ENCODE measurements at places on chromosomes 6 and 20.

DNA sequence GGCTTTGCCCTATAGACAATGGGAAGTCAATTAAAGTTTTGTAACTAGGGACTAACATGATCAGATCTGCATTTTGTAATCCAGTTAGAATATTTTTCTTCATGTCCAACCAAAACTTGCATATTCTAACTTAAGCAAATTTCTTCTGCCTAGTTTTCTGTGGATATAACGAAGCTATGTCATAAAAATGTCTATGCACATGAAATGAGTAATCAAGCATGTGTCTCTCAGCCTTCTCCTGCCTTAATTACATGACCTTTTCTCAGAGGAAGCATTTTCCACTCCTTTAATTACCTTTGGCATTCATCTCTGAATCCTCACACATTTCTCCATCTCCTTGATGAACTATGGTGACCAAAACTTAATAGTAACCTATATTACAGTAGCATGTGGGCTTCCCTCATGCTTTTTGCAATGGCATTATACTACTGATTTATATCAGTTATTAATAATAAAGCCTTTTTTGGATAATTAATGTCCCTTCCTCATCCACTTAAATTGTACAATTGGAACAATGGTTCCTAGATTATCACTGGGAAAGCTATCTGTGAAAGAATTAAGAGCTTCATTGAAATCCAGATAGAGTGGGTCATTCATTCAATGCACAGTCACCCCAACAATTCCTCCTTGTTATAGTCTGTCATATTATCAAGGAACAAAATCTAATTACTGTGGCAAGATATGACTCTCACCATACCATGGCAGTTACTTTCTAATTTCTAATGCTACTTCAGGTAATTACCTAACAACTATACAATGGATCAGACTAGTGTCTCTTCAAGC, 19.1 kb upstream of the FBXO9 start:
- DNase-seq, result no peak

DNA sequence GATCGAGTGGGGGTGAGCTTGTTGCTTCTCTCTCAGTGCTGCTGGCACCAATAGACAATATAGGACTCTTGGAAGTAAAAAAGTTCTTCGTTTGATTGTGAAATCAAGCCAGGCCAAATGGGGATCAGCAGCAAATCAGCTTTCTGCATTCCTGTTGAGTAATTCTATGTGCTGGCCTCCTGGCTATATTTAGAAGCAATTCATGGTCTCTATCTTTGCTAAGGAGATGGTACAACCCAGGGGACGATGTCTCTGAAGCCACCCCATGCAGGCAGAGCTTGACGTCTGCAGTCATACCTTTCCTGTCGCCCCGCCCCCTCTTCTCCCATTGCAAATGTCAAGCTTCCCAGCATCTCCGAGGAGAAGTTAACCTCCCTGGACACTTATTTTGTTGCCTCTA, 199.1 kb downstream of the SCP2D1 start:
- DNase-seq, result no peak

DNA sequence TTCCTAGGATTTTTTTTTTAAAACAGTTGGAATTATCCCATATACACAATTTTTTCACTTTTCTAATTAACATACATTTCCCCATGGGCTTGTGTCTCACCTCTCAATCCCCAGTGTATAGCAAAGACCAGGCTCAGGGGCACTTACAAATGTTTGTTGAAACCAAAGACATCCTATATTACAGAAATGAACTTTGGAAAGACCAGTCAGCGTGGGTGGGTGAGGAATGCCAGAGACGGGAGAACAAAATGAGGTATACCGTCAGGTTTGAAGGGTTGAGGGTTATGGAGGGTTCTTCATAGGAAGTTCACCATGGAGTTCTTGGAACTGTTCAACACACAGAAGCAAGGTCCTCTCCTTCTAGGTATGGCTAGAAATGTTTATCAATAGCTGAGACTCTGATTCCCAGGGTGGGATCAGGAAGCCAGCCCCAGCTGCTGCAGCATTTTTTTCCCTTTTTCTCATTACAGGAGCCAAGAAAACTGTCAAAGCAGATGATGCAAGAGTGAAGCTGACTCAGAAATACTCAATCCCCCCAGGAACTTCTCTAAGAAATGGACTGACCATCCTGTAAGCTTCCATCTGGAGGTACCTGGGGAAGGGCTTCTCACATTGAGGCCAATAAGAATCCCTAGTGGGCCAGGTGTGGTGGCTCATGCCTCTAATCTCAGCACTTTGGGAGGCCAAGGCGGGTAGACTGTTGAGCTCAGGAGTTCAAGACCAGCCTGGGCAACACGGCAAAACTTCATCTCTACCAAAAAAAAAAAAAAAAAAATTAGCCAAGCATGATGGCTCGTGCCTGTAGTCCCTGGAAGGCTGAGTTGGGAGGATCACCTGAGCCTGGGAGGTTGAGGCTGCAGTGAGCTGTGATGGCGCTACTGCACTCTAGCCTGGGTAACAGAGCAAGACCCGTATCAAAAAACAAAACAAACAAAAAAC, 15.9 kb upstream of the TBC1D20 start:
- DNase-seq, result no peak

DNA sequence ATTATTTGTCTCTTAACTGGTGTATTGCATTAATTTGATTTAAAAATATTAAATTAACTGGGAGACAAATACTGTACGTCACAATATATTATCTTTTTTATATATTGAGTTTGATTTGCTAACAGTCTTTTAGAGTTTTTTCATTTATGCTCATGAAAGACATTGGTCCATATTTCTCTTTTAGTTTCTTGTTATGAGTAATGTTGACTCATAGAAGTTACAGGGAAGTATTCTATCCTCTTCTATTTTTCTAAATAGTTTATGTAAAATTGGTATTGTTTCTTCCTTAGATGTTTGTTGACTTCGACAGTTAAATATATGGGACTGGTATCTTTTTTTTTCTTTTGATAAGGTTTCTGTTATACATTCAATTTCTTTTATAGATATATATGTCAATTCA, 1115.6 kb upstream of the CITED2 start:
- no peak for DNase-seq

DNA sequence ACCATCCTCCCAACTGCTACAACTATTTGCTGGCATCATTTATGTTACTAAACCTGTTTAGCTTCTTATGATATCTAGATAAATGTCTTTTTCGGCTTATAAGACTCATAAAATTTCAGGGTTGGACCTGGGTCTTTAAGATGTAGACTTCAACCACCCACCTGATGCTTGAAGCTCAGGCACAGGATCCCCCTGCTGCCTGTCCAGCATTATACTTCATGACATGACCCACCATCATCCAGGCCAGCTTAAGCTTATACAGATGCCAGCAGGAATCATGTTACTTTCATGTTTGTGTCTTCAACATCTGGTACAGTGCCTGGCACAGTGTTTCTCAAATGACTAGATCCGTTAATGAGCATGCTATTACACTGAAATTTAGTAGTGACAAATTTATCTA, 47.4 kb downstream of the SLC17A5 start:
- no peak for DNase-seq

GRCh38 chr6:4961322-4962168, 42.3 kb downstream of the RPP40 start:
- DNase-seq, result no peak

- peak; percentile 99 for DNase-seq
Observed at GRCh38 chr6:15248451-15249370, 2.8 kb downstream of the JARID2 start.

- no peak for DNase-seq
Observed at GRCh38 chr6:113829696-113830045, 27.5 kb upstream of the MARCKS start.

- DNase-seq, result no peak
Observed at GRCh38 chr20:19734811-19735210, 23.2 kb upstream of the RIN2 start.

DNA sequence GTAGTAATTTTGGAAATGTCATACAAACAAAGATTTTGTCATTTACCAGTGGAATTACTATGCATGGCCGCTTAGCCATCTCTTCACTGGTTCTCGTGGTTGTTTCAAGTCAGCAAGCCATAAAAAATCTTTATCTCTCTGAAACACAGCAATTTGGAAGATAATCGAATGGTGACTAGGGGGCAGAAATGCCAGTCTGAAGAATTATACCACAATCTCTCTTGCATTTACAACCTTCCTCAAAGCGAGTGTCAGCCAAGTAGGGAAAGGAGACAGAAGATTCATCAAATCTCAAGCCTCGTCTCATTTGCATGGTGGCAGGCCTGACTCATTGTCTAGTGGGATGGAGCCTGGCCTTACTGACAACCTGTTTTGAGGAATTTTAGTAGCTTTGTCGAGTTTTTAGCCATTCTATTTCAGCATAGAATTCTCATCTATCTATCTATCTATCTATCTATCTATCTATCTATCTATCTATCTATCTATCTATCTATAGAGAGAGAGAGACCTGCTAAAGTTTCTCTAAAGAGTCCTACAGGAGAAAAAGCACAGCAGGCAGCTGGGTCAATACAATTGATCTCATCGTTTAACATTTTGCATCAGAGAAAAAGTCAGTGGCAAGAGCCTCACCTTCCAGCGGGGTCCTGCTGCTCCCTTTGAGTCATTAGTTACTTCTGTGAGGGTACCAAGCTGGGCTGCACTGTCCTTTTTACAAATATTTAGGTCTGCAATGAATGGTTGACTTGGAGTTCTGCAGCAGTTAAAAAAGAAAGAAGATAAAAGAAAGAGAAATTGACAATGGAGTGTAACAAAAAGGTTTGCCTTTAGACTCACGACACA, 572.8 kb downstream of the TFAP2A start:
- DNase-seq, result no peak

GRCh38 chr6:138113588-138114210, 6.5 kb upstream of the PERP start:
- DNase-seq, result no peak

DNA sequence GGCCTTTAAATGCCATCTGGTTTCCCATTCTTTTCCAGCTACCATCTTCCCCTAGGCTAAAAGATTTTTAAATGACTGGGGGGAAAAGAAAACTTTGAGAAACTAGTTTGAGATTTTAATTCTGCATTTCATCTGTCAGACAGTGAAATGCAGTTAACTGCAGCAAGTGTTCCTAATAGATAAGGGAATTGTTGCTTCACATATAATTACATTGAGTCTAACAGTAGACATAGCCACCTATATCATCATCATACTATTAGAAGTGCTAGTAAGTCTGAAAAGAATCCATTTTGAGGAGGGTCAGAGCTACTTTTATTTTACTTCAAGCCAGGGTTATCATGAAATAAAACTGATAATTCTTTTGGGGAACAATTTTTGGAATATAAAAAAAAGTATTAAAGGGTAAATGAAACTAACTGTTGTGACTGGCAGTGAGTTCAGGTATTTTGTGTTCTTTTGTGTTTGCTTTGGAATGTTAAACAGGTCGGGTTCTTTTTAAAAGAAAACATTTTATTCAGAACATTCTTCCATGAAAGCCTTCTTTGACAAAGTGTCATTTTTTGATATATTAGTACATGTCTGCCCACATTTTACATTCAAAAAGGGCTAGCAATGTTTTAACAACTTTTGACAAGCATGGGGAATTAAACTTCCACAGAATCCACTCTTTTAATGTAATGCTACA, 170.1 kb downstream of the HS3ST5 start:
- DNase-seq, result no peak

- DNase-seq, result no peak
Observed at GRCh38 chr6:158818581-158819212, 471 bp downstream of the EZR start.

DNA sequence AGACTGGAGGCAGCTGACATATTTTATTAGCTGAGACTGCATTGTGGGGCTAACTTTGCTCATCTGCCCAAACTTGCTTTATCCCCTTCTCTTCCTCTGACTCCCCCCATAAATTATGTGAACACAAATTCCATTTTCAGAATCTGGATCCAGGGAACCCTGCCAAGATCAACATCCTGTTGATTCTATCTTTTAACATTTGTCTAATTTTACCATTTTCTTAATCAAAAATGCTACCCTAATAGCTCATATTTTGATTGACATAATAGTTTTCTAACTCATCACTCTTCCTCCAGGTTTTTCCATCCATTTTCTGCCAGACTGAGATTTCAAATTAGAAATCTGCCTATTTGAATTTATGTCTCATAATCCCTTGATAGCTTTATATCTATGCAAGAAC, 184.7 kb upstream of the PRSS16 start:
- DNase-seq, result no peak

GRCh38 chr6:47061309-47062300, 19.5 kb upstream of the ADGRF1 start:
- no peak for DNase-seq

- DNase-seq, result no peak
Observed at GRCh38 chr6:156194981-156195380, 582.2 kb upstream of the ARID1B start.

DNA sequence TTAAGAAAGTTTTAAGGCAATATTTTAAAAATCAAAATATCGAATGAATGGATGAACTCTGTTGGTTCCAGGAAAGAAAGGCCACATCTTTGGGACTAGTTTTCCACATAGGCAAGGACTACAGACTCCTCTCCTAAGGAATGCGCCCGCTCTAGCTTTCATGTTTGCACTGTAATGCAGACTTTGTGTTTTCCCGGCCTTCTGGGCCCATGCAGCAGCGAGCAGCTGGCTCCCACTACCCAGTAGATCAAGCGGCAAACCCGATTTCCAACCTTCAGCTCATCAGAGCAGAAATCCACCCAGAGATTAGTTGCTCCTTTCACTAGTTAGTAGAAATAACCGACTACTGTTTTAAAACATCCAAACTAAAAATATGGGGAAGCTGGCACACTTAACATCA, 27.7 kb downstream of the OVOL2 start:
- no peak for DNase-seq

- DNase-seq, result no peak
Observed at GRCh38 chr6:14984519-14984853, 261.4 kb upstream of the JARID2 start.

DNA sequence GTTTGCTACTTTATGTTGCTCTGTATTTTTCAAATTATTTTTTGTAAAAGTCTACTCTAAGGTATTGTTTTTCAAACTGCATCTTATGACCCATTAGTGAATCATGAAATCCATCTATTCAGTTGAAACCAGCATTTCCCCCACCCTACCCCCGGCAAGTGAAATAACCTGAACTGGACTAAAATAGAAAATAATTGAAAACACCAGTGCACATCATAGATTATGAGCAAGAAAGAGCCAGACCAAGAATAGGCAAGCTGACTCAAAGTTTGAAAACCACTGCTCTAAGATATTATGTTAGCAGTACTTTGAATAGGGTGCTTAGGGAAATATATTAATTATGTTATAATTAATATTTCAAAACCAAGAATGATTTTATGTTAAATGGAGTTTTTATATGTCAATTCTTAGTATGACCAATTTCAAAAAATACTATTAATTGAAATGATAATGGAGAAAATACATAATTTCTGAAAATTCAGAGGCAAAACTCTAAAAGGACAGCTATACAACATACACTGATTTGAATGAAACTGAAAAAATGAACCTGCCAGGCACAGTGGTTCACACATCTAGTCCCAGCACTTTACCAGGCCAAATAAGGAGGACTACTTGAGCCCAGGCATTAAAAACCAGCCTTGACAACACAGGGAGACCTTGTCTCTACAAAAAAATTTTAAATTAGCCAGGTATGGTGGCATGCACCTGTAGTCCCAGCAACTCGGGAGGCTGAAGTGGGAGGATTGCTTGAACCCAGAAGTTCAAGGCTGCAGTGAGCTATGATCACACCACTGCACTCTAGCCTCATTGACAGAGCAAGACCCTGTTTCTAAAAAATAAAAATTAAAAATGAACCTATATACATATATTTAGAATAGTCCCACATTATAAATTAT, 112.0 kb downstream of the CDK19 start:
- no peak for DNase-seq

Data from hematopoietic multipotent progenitor cell (in vitro differentiated cells).